ENCODE measurements at places on chromosomes 2 and 18.

DNA sequence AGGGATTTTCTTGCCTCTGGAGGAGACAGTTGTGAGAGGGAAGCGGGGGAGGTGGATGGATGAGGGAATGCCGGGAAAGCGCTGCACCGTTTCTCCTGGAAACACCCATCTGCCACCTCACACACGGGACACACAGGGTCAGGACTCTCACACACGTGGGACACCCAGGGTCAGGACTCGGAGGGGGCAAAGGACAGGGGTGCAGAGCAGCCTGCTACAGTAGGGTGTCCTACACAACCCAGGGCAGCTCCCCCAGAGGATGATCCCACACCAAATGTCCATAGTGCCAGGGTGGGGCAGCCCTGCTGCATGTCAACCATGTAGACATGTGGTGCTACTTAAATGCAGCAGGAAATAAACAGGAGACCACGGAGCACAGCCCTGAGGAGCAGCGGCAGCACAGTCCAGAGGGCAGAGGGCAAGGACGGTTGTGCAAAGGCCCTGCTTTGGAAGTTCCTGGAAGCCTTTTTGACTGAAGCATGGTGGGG lies 5.1 kb downstream of the RAMP1 start:
- no peak for DNase-seq

GRCh38 chr18:67519592-67519991 lies 3.1 kb upstream of the DSEL start:
- no peak for DNase-seq

DNA sequence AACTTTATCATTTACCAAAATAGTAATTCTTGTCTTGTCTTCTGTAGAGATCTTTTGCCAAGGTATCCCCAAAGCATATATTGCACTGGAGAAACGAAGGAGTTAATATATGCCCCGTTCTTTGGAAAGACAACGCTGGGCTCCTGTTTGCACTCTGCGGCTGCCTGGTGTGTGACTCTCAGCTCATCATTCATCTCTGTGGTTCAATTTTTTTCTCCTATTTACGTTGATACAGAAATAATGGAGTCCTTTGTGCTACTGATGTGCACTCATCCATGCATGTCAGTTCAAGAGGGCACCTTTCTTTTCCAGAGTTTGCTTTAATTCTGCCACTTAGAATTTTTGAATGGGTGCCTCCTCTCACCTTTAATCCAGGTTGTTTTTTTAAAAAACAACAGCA lies 655.5 kb downstream of the DCDC2C start:
- DNase-seq = no peak

DNA sequence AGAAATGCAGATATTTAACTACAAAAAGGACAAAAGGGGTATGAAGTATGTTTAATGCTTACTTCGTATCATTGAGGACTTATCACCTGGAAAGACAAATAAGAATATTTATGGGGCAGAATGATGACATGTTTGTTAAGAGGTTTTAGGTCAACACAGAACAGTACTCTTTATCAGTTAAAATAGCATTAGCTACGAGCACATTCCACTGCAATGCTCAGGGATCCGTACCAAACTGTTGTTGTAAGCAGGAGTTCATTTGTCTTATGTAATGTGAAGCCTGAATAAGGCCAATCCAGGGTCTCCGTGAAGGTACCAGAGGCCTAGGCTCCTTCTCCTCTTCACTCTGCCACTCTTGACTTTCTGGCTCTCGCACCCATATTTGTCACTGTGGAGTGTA lies 465.7 kb upstream of the NRP2 start:
- DNase-seq = no peak

GRCh38 chr2:9972621-9973479 lies 21.4 kb downstream of the GRHL1 start:
- no peak for DNase-seq

- DNase-seq = no peak
Observed at GRCh38 chr2:239355139-239355538, 45.7 kb downstream of the HDAC4 start.

DNA sequence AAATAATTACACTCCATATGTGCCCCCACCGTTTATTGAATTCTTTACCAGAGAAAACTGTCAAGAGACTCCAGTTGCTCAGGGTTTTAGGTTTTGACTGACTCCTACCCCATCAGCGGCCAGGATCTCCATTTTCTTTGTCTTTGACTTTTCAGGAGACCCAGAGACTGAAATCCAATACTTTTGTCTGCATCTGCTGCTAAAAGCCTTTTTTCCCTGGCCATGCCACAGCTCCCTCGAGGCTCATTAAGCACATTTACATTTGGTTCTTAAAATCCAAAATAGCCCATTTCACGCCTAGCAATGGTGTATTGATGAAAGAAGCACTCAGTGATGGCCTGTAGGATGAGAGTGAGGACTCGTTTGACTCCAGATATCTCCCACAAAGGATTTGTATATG lies 332.6 kb upstream of the ACVR2A start:
- no peak for DNase-seq

DNA sequence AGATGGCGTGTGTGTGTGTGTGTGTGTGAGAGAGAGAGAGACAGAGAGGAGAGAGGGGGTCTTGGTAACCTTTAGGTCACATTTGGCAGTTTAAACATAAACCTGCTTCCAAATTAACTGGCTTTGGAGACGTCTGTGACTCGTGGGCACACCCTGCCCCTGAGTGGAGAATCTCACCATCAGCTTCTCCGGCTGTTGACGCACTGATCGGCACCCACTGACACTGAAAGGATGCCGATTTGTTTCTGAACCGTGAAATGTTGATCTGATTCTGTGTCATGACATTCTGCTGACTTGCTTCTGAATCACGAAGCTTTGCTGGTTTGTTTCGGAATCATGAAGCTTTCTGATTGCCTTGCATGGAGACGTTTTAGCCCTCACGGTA lies 114.7 kb downstream of the RTP5 start:
- DNase-seq = no peak

GRCh38 chr2:197280015-197280702 lies 30.4 kb downstream of the ANKRD44 start:
- DNase-seq = no peak

- DNase-seq = no peak
Observed at GRCh38 chr2:188146888-188147287, 144.8 kb upstream of the GULP1 start.
